ENCODE measurements at places on chromosomes 5 and 9. TPM values are rescaled to one million over a fixed set of nuclear protein-coding genes. Genes with fewer than 3 reads are reported as not detected.
A peak's percentile ranks its signal among the peaks of the same experiment; 100 is the strongest.

DNA sequence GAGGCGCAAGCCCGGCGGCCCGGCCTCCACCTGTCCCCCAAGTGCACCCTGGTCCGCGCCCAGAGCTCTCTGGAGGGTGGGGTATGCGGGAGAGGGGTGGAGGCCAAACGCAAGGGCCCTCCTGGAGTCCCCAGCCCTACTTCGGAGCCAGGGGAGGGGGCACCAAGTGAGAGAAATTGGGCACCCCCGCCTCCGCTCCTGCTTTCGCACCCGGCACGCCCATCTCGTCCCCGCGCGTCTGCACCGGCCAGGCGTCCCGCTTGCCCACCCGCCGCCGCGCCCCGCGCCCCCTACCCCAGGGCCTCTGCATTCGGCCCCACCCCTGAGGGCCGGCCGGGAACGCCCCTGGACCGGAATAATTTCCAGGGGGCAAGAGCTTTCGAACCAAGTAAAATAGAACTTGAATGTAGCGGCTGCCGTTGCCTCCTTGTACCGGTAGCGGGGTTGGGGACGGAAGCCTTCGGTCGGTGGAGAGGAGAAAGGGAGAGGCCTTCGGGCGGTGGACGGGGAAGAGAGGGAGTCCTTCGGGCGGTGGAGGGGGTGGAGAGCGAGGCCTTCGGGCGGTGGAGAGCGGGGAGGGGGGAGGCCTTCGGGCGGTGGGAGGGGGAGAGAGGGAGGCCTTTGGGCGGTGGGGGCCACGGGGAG, 694 bp upstream of the PHPT1 start:
- DNase-seq = peak; percentile 59
- peak overlapping the region; percentile 85 for H3K27ac ChIP-seq

GRCh38 chr9:93708987-93709302, 132.6 kb downstream of the PHF2 start:
- no peak overlapping the region for H3K27ac ChIP-seq
- no peaks in the 10 kb centered on the region for H3K27me3 ChIP-seq
- no peak overlapping the region for H3K4me3 ChIP-seq
- H3K36me3 ChIP-seq = no peaks in the 10 kb centered on the region

Gene ZDHHC11B
- total RNA-seq = not detected

DNA sequence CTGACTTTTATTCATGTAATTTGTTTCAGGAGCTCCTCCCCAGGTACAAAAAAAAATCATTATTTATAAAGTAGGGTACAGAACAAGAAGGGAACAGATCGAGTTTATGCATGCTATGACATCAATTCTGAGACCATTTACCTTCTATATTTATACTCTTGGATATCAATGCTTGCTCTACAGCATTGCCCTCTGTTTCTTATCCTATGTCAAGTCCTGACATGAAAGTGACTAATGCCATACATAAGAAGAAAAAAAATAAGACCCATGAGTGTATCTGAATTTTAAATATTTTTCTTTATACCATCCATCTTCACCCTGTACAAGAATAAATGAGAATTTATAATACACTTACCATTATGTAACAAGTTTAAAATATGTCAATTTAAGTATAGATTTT, 2016.3 kb upstream of the CDH9 start:
- no peak overlapping the region for H3K27ac ChIP-seq
- no peak for DNase-seq
- no peaks in the 10 kb centered on the region for H3K27me3 ChIP-seq

Gene GRIN3A
- total RNA-seq = not detected

Gene CCL21
- total RNA-seq = not detected

Gene RIOK2
- 26.7 TPM for total RNA-seq

DNA sequence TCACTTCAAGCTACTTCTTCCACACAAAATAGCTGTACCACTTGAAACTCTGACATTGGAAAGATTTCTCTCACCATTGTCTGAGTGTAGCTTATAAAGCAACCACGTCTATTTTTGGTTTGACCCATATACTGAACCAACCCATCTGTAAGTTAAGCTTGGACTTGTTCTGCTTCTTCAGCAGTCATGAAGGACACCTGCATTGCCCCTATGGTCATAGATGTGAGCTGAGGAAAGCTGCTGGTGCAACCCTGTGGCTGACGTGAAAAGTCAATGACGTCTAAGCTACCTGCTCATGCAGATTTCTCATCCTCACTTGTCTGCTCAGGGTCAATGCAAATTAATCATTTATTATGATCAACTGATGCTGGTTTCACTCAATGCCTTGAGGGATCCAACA, 417.4 kb downstream of the CETN3 start:
- H3K4me3 ChIP-seq = no peak overlapping the region
- H3K36me3 ChIP-seq = no peaks in the 10 kb centered on the region
- no peaks in the 10 kb centered on the region for H3K27me3 ChIP-seq
- H3K27ac ChIP-seq = no peak overlapping the region
- DNase-seq = no peak

DNA sequence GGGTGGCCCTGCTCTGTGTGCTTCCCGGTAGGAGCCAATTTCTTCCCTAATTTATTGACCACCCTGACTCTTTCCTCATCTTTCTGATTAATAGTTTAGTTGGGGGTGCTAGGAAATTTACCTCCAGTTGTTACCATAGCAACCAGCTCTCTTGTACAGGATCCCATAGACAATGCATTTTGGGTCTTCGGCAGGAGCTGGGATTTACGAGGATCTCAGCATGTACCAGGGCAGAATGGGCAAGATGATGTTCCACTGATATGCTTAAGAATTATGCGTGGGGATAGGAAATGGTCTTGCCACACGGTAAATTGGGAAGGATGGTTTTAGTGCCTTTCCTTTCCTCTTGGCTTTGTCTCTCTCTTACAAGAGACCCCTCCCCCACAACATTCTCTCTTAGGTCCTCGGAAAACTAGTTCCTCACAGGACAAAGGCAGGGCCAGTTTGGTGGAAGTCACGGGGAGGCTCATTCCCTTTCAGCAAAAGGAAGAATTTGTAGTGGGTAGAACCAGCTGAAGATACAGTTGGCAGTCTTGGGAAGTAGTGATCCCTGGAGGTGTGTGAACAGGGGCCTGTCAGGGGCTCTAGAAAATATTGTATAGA, 133.4 kb upstream of the SHB start:
- no peak overlapping the region for H3K4me3 ChIP-seq
- no peaks in the 10 kb centered on the region for H3K4me1 ChIP-seq
- no peaks in the 10 kb centered on the region for H3K36me3 ChIP-seq

DNA sequence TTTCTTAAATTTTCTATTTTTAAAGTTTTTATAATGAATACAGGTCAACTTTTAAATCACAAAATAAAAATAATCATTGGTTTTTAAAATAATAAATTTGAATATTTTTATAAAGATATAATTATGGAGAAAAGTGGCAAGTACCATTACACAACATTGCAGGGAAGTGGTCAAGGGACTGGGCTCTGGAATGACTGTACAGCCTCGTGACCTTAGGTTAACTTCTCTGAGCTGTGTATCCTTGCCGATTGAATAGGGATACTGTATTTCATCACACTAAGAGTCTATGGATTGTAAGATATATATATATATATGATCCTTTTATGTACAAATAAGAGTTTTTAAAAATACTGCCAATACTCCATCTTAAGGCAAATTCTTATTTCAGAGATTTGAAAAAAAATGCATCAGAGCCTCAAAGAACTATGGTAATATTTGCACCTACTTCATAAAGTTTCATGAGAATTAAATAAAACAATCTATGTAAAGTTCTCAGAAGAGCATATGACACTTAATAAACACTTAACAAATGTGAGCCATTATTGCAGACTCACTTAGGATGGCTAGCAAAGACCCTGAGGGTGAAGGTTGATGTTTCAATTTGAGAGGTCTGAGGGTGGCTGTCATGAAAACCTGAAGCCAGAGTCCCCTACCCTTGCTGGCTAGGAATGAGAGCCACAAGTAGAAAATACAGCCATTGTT, 136.5 kb downstream of the CCDC192 start:
- no peak for DNase-seq
- no peak overlapping the region for H3K4me3 ChIP-seq
- H3K27ac ChIP-seq = no peak overlapping the region
- no peaks in the 10 kb centered on the region for H3K36me3 ChIP-seq
- peaks cover 1% of the 10 kb centered on the region for H3K4me1 ChIP-seq

DNA sequence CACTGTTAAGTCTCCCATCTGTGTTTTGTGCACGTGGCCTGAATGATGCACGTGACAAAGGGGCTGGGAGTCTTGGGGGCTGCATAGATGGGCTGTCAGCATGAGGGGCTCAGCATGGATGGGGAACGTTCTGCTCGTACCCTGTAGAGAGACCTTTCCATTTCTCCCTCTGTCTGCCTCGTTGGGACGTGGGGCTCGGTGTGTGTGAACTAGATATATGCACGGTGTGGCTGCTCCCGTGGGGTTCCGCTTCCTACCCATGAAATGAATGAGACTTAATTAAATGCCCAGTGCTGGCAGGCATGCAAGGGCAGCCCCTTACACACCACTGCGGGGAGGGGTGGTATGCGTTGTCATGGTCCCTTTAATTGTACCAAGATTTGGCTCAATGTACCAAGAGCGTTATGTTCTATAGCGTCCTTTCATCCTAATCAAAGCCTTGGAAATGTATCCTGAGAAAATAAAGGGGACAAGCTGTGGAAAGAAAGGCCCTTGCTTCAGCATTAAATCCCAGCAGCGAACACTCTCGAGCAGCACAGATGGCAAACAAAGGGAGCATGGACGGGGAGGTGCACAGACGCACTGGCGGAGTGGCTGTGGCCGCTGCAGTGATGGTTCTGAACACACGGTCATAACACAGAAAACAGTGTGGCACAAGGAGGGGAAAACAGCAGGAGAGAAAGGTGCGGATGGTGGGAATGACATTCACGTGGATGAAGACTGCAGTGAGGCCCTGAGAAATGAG, 66.8 kb downstream of the RASGEF1C start:
- H3K4me1 ChIP-seq = no peaks in the 10 kb centered on the region
- H3K4me3 ChIP-seq = no peak overlapping the region
- H3K27ac ChIP-seq = no peak overlapping the region
- no peak for DNase-seq
- peaks cover 7% of the 10 kb centered on the region for H3K27me3 ChIP-seq

DNA sequence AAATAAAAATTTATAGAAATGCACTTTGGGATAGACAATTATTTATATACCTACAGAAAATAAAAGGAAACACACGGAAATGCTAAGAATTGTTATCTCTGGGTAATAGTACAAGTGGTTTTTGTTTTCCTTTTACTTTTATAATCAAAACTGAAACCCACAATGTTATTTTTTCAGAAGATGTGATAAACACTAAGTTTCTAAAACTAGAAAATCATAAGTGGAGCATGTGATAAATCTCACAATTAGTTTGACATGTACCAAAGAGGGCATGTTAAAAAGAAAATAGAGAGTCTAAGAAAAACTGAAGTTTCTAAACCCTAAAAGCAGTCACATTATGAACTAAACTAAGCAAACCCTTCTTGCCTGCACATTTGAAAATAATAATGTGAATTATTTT, 61.1 kb downstream of the OXCT1 start:
- DNase-seq = no peak
- no peak overlapping the region for H3K4me3 ChIP-seq
- H3K36me3 ChIP-seq = peaks cover 48% of the 10 kb centered on the region
- H3K4me1 ChIP-seq = peaks cover 35% of the 10 kb centered on the region
- no peak overlapping the region for H3K27ac ChIP-seq

DNA sequence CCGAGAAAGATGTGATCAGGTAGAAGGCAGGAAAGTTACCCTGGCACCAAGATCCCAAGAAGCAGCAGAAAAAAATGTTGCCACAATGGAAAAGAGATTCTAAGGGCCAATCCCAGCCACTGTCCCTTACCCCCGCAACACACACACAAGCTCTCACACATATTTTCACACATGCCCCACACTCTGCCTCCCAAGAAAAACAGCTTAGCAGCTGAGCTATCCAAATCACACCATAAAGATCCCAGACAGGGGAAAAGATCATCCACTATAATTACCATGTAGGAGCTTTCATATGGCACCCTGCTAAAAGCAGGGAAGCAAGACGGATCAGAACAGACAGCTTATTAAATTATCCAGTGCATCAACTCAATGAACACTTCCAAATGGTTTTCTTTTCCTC, 143.4 kb downstream of the FAM114A2 start:
- no peak for DNase-seq
- no peaks in the 10 kb centered on the region for H3K36me3 ChIP-seq
- H3K27ac ChIP-seq = no peak overlapping the region
- H3K4me1 ChIP-seq = no peaks in the 10 kb centered on the region

- H3K4me3 ChIP-seq = no peak overlapping the region
- H3K4me1 ChIP-seq = no peaks in the 10 kb centered on the region
- no peak for DNase-seq
- H3K27ac ChIP-seq = no peak overlapping the region
- H3K36me3 ChIP-seq = no peaks in the 10 kb centered on the region
These were observed 38.6 kb upstream of the GGTA1 start for GRCh38 chr9:121538221-121538620.

DNA sequence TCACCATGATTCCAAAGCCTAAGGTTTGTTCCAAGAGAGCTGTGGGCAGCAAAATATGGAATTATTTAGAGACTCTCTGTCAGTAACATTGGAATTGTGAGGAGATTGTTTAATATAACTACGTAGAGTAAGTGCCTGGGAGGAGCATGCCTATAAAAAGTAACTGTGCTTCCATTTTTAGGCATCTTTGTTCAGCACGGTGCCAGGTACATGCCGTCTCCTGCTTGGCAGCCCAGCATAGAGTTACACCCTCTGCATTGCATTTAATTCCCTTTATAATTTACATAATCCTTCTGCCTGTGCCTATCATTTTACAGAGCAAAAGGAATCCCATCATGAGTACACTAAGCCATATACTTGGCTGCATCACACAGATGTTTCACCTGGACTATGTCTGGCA, 32.1 kb upstream of the ALDH1A1 start:
- DNase-seq = no peak
- no peaks in the 10 kb centered on the region for H3K36me3 ChIP-seq
- H3K27me3 ChIP-seq = no peaks in the 10 kb centered on the region
- no peaks in the 10 kb centered on the region for H3K4me1 ChIP-seq

DNA sequence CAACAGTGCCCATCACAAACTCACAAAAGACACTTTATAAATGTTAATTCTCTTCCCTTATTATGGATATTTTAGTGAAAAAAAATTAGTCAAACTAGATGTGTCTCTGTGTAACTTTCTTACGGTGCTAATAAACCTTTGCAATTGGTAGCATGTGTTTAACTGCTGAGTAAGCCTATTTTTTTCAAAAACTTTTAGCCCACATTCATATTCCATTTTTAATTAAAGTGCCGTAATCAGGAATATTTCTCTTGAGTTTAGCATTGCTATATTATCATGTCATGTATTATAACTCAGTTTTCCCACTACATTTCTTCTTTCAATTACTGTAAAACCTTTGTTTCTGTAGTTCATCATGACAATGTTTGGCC, 51.4 kb downstream of the FYB1 start:
- no peak for DNase-seq
- peaks cover 62% of the 10 kb centered on the region for H3K36me3 ChIP-seq
- H3K4me1 ChIP-seq = peaks cover 91% of the 10 kb centered on the region
- no peak overlapping the region for H3K4me3 ChIP-seq

Gene JAK2
- total RNA-seq = 27.2 TPM

GRCh38 chr9:97243606-97244005, 63.9 kb upstream of the CCDC180 start:
- no peaks in the 10 kb centered on the region for H3K27me3 ChIP-seq
- H3K27ac ChIP-seq = no peak overlapping the region

- peak overlapping the region; percentile 97 for H3K27ac ChIP-seq
- H3K36me3 ChIP-seq = peaks cover 25% of the 10 kb centered on the region
- peaks cover 30% of the 10 kb centered on the region for H3K4me1 ChIP-seq
- DNase-seq = peak; percentile 78
- no peaks in the 10 kb centered on the region for H3K27me3 ChIP-seq
These were observed 1.0 kb upstream of the GOLGA1 start for GRCh38 chr9:124941679-124942561.

All from activated CD4-positive, alpha-beta memory T cell treated with anti-CD3 and anti-CD28 coated beads, Interleukin-2, amount 10 ng/mL, durations not matched to agents 7 days and 5 days (primary cell).